Naive B cell (primary cell): ENCODE measurements at places on chromosomes 3 and 15. TPM values are rescaled to one million over a fixed set of nuclear protein-coding genes. Genes with fewer than 3 reads are reported as not detected.

B3GNT5 gene
- polyA plus RNA-seq = not detected

LTK gene
- polyA plus RNA-seq = not detected

- no peaks in the 10 kb centered on the region for H3K4me1 ChIP-seq
- H3K36me3 ChIP-seq = no peaks in the 10 kb centered on the region
- no peak overlapping the region for H3K27ac ChIP-seq
- H3K4me3 ChIP-seq = no peak overlapping the region
- no peak for DNase-seq
These were observed 252.7 kb downstream of the NR1D2 start for GRCh38 chr3:24197809-24198208.

DNA sequence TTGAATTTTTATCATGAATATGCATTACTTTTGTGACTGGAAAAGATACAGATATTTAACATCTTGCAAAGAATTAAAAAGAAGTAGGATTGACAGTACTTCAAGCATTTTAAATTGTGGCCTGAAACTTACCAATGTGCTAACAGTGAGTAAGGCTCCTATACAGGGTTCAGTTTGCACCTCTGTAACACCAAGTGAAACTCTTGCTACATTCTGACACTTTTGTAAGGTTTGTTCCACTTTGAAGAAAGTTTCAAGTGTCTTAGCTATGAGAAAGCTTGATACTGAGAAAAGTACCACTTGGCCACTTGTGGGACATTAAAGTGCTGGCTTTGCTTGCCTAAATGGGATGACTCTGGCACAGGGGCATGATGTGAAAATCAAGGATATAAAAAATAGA, 289.2 kb downstream of the CTNNB1 start:
- no peak overlapping the region for H3K27ac ChIP-seq
- H3K4me1 ChIP-seq = no peaks in the 10 kb centered on the region
- no peaks in the 10 kb centered on the region for H3K36me3 ChIP-seq
- no peak for DNase-seq
- H3K4me3 ChIP-seq = no peak overlapping the region

DNA sequence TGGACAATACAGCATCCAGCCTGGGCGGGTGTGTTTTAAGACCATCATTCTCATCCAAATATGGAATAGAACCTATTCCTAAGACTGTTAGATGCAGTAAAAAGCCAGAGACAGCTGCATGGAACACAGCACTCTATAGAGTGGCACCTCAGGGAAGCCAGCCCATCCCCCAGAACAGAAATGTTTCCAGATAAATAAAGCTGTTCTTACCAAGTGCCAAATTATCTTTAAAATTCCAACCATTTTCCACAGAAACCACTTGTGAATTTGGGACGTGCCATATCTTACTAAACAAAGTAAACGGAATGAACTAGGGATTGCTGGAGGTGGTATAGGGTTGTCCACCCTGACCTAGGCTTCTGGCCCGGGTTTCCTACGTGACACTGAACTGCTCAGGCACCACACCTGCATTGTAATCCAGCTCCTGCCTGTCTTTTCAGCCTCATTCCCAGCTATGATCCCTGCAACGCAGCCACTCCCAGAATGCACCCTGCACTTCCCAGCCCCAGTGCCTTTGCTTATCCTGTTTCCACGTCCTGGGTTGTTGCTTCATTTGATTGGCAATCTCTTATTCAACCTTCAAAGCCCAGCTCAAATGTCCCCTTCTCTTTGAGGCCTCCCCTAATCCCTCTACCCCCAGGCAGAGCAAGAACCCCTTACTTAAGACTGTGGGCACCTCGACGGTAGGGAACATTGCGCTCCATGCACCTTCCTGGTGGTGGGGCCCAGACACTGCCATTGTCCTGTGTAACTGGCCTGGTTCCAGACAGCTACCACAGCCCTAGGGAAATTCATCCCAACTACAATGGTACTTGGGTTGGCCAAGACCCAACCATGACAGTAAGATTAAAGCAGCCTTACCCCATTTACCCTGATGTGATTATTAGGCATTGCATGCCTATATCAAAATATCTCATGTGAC, 100.2 kb downstream of the IQSEC1 start:
- H3K27me3 ChIP-seq = no peaks in the 10 kb centered on the region
- H3K4me1 ChIP-seq = peaks cover 83% of the 10 kb centered on the region
- no peak for DNase-seq
- H3K4me3 ChIP-seq = no peak overlapping the region

- H3K27me3 ChIP-seq = no peaks in the 10 kb centered on the region
- no peak overlapping the region for H3K27ac ChIP-seq
- H3K4me1 ChIP-seq = peaks cover 40% of the 10 kb centered on the region
- no peaks in the 10 kb centered on the region for H3K36me3 ChIP-seq
These were observed 1.8 kb downstream of the CCRL2 start for GRCh38 chr3:46408853-46409252.

DNA sequence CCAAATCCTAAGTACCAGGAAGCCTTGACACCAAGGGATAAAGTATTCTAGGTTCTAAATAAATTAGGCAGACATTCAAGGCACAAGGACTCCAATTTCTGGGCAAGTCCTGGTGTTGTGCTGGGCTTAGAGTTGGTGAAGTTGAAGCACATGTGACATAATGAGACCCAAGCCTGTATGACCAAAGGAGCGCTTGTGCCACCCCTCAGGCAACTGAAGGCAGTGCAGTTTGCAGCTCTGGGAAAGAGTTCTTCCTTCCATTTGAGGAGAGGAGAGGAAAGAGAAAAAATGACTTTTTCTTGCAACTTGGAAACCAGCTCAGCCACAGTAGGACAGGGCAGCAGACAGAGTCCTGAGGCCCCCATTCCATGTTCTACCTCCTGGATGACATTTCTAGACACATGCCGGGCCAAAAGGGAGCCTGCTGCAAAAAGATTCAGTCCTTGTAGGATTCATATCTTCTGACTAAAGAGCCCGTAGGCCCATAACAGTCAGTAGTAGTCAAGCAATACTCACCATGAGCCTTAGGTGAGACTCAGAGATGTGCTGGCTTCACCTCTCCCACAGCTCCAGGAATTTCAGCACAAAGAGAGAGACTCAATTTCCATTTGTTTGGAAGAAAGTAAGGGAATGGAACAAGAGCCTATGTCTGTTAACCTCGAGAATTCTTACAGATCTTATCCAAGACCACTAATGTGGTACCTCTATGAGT, 588.8 kb upstream of the BCHE start:
- DNase-seq = no peak
- no peaks in the 10 kb centered on the region for H3K36me3 ChIP-seq
- H3K4me1 ChIP-seq = no peaks in the 10 kb centered on the region
- H3K27ac ChIP-seq = no peak overlapping the region
- no peak overlapping the region for H3K4me3 ChIP-seq

GRCh38 chr3:132232231-132232792, 84.9 kb upstream of the ACP3 start:
- peaks cover 11% of the 10 kb centered on the region for H3K27me3 ChIP-seq
- DNase-seq = no peak
- H3K36me3 ChIP-seq = no peaks in the 10 kb centered on the region
- no peak overlapping the region for H3K27ac ChIP-seq
- H3K4me1 ChIP-seq = no peaks in the 10 kb centered on the region

- no peak for DNase-seq
- no peaks in the 10 kb centered on the region for H3K27me3 ChIP-seq
- no peaks in the 10 kb centered on the region for H3K4me1 ChIP-seq
These were observed 98.0 kb upstream of the LIMD1 start for GRCh38 chr3:45496555-45496954.

DNA sequence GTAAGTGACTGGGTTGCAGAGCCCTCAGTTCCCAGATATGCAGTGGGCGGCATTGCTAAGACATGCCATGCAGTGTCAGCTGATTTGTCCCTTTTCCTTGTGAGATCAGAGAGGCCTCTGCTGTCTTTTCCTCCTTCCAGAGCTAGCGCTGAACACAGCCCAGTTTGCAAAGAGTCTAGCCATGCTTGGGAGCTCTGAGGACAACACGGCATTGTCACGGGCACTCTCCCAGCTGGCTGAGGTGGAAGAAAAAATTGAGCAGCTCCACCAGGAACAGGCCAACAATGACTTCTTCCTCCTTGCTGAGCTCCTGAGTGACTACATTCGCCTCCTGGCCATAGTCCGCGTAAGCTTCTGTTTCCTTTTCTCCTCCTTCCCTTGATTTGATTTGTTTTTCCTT, 20.0 kb upstream of the SNX22 start:
- peaks cover 5% of the 10 kb centered on the region for H3K4me1 ChIP-seq
- H3K27ac ChIP-seq = peak overlapping the region; percentile 62
- H3K4me3 ChIP-seq = no peak overlapping the region
- no peak for DNase-seq
- no peaks in the 10 kb centered on the region for H3K27me3 ChIP-seq
- H3K36me3 ChIP-seq = peaks cover 12% of the 10 kb centered on the region

GRCh38 chr3:73950865-73951558, 326.3 kb upstream of the PDZRN3 start:
- no peak overlapping the region for H3K4me3 ChIP-seq
- DNase-seq = no peak
- no peaks in the 10 kb centered on the region for H3K27me3 ChIP-seq

DNA sequence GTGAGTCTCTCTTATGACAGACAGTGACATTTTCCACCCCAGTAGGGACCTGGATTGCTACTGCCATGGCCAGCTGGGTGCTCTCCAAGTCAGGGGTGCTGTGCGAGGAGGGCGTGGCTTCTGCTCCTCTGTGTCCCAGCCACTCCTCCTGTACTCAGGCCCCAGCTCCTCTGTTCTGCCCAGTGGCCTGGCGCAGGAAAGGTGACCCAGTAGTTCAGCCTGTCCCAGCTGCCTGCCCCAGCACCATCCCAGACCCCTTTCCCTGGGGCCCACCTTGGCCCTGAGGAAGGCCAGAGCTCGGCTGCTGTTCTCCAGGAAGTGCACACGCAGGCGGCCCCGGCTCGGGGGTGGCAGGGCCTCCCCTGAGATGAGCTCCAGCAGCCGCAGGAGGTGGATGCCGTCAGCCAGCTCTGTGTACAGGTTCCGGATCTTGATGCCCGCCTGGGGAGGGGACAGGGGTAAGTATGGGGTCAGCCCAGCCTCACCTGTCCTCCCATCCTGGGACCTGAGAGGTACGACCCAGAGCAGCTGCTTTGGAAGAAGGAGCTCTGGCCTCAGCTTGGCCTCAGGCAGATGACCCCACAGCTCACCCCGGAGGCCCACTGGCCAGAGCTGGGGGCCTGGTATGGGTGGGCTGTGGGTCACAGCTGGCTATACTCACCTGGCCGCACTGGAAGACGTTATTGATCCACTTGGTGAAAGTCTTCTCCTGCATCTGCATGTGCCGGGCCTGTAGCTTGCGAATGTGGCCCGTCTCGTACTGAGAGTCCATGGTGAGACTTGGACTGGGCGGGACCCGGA, 1.0 kb downstream of the SPTBN5 start:
- H3K4me1 ChIP-seq = peaks cover 36% of the 10 kb centered on the region
- H3K4me3 ChIP-seq = peak overlapping the region; percentile 55
- no peaks in the 10 kb centered on the region for H3K36me3 ChIP-seq
- DNase-seq = peak; percentile 33

- no peak for DNase-seq
- no peaks in the 10 kb centered on the region for H3K36me3 ChIP-seq
- no peak overlapping the region for H3K4me3 ChIP-seq
- H3K27ac ChIP-seq = no peak overlapping the region
These were observed 342.9 kb downstream of the THSD4 start for GRCh38 chr15:71458089-71458660.

GRCh38 chr3:98726084-98726483, 37.1 kb upstream of the ST3GAL6 start:
- no peaks in the 10 kb centered on the region for H3K4me1 ChIP-seq
- no peak overlapping the region for H3K27ac ChIP-seq

- peak overlapping the region; percentile 40 for H3K27ac ChIP-seq
- H3K4me3 ChIP-seq = peak overlapping the region; percentile 93
- peaks cover 46% of the 10 kb centered on the region for H3K4me1 ChIP-seq
These were observed 866 bp downstream of the TNIK start for GRCh38 chr3:171459137-171459941.

DNA sequence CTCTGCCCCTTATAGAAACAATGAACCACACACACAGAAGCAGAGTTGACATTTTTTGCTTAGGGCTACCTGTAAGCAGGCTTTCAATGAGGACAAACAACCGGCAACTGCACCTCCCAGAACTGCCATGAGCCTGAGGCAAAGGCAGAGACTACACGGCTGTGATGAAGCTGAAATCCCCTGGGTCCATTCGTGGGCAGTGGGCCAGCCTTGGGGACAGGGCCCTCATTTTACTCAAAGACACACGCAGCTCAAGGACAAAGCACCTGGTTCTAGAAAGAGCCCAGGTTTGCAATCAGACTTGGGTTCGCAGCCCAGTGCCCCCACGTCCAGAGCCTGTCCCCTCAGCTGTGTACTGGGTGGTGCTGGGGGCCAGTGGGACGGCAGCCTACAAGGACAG, 17.9 kb downstream of the FAM174B start:
- H3K27me3 ChIP-seq = no peaks in the 10 kb centered on the region
- H3K27ac ChIP-seq = no peak overlapping the region
- DNase-seq = no peak
- H3K4me1 ChIP-seq = no peaks in the 10 kb centered on the region
- no peak overlapping the region for H3K4me3 ChIP-seq

DNA sequence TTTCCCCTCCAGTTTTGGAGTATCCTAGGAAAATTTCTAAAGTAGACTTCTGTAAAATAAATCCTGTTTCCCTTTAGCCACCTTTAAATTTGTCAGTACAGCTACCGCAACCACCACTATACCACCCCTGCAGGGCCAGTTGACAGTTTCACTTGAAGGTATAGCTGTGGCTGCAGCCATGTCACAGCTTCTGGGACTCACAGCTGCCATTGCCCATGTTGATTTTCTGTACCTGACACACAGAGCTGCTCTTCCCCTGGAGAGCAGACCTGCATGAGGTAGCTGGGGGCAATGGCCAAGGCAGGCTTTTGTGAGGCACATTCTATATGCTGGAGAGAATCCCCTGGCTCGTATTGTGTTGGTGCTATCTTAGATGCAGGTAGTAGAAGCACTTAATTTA, 345.4 kb downstream of the LRTM1 start:
- no peaks in the 10 kb centered on the region for H3K27me3 ChIP-seq
- DNase-seq = no peak
